ENCODE measurements at places on chromosomes 7 and 10. TPM values are rescaled to one million over a fixed set of nuclear protein-coding genes. Genes with fewer than 3 reads are reported as not detected.

GRCh38 chr7:29607259-29607658 lies 43.6 kb downstream of the PRR15 start:
- H3K4me3 ChIP-seq: no peak overlapping the region
- no peak overlapping the region for H3K27ac ChIP-seq
- H3K36me3 ChIP-seq: no peaks in the 10 kb centered on the region
- H3K4me1 ChIP-seq: no peaks in the 10 kb centered on the region

Gene FKBP6
- total RNA-seq: not detected

- H3K4me3 ChIP-seq: no peak overlapping the region
- DNase-seq: no peak
- no peaks in the 10 kb centered on the region for H3K4me1 ChIP-seq
- H3K27ac ChIP-seq: peak overlapping the region; percentile 73
- no peaks in the 10 kb centered on the region for H3K27me3 ChIP-seq
Observed at GRCh38 chr10:24415455-24416125, 206.7 kb downstream of the KIAA1217 start.

DNA sequence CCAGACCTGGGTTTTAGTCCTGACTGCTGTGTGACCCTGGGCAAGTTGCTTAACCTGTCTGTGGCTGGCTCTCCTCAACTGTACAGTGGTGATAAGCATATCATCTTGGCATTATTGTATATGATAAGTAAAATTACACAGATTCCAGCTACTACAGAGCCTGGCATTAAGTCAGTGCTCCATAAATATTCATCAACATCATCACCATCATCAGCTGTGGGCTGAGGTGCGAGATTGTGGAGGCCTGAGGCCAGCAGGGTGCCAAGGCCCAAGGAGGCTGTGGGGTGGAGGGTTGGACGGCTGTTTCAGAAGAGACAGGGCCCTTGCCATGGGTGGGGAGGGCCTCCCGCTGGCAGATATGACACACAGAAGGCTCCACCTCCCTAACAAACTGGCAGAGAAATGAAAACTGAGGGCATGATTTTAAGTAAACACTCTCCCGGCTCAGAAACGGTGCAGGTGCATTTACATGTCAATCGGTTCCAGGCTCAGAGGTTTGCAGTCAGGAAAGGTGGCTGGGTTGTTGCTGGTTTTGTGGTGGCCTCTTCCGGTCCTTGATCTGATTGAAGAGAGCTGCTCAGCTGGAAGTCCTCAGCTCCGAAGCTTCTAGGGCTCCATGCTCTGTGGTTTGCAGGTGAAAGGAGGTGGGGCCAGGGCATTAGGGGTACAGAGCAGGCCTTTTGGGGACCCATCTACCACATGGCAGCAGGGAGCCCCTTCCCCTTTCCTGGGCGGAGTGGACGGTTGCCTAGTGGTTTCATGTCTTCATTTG lies 10.2 kb downstream of the CRYGN start:
- no peaks in the 10 kb centered on the region for H3K27me3 ChIP-seq
- H3K36me3 ChIP-seq: no peaks in the 10 kb centered on the region
- peaks cover 25% of the 10 kb centered on the region for H3K4me1 ChIP-seq
- DNase-seq: no peak

- no peaks in the 10 kb centered on the region for H3K4me1 ChIP-seq
- H3K4me3 ChIP-seq: no peak overlapping the region
- no peak for DNase-seq
- no peak overlapping the region for H3K27ac ChIP-seq
Observed at GRCh38 chr7:156832195-156832877, 60.6 kb downstream of the LMBR1 start.

DNA sequence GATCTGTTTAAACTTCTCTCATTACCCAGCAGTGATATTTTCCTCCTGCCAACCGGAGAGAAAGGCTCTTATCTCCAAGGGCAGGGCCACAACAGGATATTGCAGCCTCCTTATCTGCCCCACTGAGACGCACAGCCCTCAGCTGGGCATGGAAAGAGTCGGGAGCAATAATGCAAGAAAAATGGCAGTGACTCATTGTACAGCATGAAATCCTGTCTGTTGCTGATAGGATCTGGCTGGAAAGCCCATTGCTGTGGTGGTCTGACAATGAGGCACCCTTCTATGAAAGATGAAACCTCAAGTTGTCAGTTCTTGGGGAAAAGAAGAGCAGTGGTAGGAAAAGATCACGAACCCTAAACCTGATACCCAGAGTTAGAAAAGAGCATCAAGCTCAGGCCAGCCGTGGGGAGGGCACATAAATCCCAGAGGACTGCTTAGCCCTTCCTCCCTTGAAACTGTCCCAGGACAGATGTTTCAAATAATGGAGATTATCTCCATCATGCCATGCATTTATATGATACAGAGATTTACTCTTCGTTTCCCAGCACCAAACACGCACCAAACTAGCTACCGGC lies 47.0 kb upstream of the FIGNL1 start:
- H3K4me3 ChIP-seq: no peak overlapping the region
- no peaks in the 10 kb centered on the region for H3K4me1 ChIP-seq
- DNase-seq: no peak
- no peak overlapping the region for H3K27ac ChIP-seq
- peaks cover 2% of the 10 kb centered on the region for H3K36me3 ChIP-seq

DNA sequence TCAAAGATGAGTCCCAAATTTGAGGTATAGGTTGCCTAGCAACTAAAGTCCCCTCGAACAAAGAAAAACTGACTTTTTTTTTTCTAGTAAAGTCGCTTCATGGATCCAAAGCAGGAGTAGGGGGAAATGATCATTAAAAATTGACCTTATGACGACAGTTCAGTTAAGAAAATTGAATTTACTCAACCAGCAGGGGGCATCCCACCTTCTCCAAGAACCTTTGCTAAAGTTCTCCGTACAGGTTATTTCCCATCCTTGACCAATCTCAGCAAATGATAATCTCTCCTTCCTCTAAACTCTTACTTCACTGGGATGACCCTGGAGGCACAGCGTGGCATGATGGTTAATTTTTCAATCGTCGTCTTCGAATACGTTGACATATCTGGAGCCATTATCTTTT lies 228.3 kb downstream of the CALN1 start:
- no peak overlapping the region for H3K4me3 ChIP-seq
- H3K36me3 ChIP-seq: no peaks in the 10 kb centered on the region
- H3K4me1 ChIP-seq: no peaks in the 10 kb centered on the region
- no peak overlapping the region for H3K27ac ChIP-seq
- DNase-seq: peak; percentile 7
- no peaks in the 10 kb centered on the region for H3K27me3 ChIP-seq

DNA sequence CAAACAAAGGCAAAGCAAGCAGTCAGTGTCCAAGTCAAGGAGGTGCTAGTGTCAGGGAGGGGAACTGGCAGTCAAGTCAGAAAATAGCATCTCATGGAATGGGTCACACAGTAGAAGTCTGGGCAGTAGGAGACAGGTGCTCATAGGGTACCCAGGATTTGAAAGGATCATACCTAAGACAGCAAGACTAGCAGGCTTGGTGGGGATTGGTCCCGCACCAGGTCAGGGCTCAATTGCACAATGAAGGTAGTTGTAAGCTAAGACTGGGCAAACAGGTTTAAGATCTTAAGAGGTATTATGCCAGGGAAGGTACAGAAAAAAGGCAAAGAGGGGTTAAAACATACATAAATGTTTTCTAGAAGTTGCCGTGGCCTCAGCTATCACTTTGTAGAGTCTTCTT lies 181.4 kb upstream of the ETV1 start:
- no peaks in the 10 kb centered on the region for H3K27me3 ChIP-seq
- peaks cover 6% of the 10 kb centered on the region for H3K36me3 ChIP-seq
- H3K27ac ChIP-seq: peak overlapping the region; percentile 76
- no peak overlapping the region for H3K4me3 ChIP-seq
- DNase-seq: no peak

DNA sequence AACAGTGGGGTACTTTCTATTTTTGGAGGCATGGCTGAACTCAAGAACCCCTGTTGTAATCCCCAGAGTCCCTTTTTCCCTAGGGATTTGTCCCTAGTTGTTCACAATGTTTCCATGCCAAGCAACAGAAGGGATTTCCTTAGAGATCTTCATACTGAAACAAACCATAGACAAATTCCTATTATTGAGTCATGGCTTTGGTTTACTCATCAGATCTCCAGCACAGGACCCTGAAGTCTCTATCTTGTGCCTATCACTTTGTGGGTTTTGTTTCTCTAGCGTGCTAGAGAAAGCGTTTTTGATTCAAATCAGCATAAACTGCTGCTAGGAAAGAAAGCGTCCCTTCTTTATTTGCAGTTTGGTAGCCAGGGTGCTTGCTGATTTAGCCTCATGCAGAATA lies 165.0 kb downstream of the BAMBI start:
- DNase-seq: no peak
- no peak overlapping the region for H3K4me3 ChIP-seq
- H3K27me3 ChIP-seq: no peaks in the 10 kb centered on the region
- H3K27ac ChIP-seq: no peak overlapping the region
- H3K4me1 ChIP-seq: peaks cover 3% of the 10 kb centered on the region
- H3K36me3 ChIP-seq: no peaks in the 10 kb centered on the region

GRCh38 chr7:37007268-37007667 lies 283.0 kb upstream of the AOAH start:
- H3K27me3 ChIP-seq: no peaks in the 10 kb centered on the region
- no peak overlapping the region for H3K4me3 ChIP-seq
- H3K27ac ChIP-seq: no peak overlapping the region
- DNase-seq: no peak
- peaks cover 18% of the 10 kb centered on the region for H3K4me1 ChIP-seq

DNA sequence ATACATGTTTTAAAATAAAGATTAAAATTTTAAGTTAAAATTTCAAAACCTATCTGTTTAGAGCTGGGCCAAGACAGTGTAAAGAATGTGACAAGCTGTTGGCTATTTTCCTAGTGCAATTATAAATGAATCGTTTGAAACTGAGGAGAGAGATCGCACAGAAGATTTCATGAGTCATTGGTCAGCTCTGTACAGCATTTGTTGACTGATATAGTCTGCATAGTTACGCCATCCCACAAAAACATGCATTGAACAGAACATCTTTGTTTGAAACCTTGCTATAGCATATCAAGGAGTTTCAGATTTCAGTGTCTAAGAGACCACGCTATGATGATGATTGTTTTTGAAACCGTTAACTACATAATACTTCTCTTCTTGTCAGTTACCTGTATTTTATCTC lies 1.3 kb upstream of the C10orf67 start:
- no peaks in the 10 kb centered on the region for H3K36me3 ChIP-seq
- no peak for DNase-seq
- peaks cover 39% of the 10 kb centered on the region for H3K4me1 ChIP-seq

GRCh38 chr10:74022926-74023629 lies 25.2 kb downstream of the VCL start:
- H3K4me3 ChIP-seq: no peak overlapping the region
- no peaks in the 10 kb centered on the region for H3K36me3 ChIP-seq
- DNase-seq: no peak
- H3K27ac ChIP-seq: no peak overlapping the region
- H3K4me1 ChIP-seq: peaks cover 4% of the 10 kb centered on the region

Gene FBH1
- total RNA-seq: 74.6 TPM

DNA sequence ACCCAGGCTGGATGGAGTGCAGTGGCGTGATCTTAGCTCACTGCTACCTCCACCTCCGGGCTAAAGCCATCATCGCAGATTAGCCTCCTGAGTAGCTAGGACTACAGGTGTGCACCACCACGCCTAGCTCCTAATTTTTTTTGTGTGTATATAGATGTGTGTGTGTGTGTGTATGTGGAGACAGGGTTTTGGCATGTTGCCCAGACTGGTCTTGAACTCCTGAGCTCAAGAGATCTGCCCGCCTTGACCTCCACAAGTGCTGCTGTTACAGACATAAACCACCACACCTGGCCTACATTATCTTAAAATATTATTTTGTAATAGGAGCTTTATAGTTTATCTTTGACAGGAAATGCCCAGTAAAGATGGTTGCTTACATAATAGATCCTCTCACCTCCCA lies 25.0 kb downstream of the FOXP2 start:
- H3K4me3 ChIP-seq: no peak overlapping the region
- no peak for DNase-seq
- no peaks in the 10 kb centered on the region for H3K36me3 ChIP-seq
- no peaks in the 10 kb centered on the region for H3K4me1 ChIP-seq
- no peak overlapping the region for H3K27ac ChIP-seq
- no peaks in the 10 kb centered on the region for H3K27me3 ChIP-seq

- no peaks in the 10 kb centered on the region for H3K4me1 ChIP-seq
- peak; percentile 35 for DNase-seq
- no peaks in the 10 kb centered on the region for H3K36me3 ChIP-seq
- no peak overlapping the region for H3K27ac ChIP-seq
- no peak overlapping the region for H3K4me3 ChIP-seq
- H3K27me3 ChIP-seq: no peaks in the 10 kb centered on the region
Observed at GRCh38 chr7:145848691-145849090, 267.9 kb upstream of the CNTNAP2 start.

Gene GPRIN2
- total RNA-seq: 1.4 TPM

DNA sequence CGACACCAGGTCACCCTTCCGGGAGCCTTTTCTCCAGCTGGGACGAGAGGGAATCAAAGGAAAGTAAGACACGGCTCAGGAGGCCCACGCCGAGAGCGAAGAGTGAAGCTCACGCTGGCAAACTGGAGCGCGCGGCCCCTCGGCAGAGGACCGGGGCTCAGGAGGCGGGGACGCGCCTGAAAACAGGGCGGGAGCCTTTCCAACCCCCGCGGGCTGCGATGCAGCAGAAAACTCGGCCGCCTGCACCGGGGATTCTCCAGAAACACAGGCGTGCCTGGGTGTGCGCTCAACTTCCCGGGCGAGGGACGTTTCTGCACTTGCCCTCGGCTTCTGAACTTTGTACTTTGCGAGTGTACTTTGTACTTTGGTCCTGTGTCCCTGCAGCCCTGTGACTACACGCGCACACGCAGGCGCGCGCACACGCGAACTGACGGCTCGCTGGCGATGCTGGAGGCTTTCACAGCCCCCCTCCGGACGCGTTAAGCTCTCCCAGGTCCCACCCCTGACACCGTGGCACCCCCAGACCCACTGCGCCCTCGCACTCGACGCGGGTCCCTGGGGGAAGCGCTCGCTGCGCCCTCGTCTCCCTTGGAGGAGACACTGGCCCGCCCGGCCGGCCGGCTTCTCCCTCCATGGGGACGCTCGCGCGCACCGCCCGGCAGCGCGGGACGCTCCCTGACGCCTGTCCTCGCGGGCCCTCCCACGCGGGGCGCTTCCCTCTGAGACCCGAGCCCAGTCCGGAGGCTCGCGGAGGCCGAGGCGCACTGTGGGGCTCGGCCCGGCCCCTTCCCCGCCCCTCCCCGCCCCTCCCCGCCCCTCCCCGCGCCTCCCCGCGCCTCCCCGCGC lies 588 bp upstream of the PAOX start:
- no peak overlapping the region for H3K27ac ChIP-seq
- H3K4me1 ChIP-seq: peaks cover 27% of the 10 kb centered on the region
- peaks cover 4% of the 10 kb centered on the region for H3K27me3 ChIP-seq
- peak; percentile 53 for DNase-seq
- peak overlapping the region; percentile 85 for H3K4me3 ChIP-seq
- H3K36me3 ChIP-seq: no peaks in the 10 kb centered on the region

Gene SLC26A3
- not detected for total RNA-seq

Gene TFEC
- total RNA-seq: not detected

GRCh38 chr7:80804589-80804988 lies 114.3 kb downstream of the SEMA3C start:
- peaks cover 10% of the 10 kb centered on the region for H3K4me1 ChIP-seq
- DNase-seq: no peak
- peaks cover 2% of the 10 kb centered on the region for H3K36me3 ChIP-seq
- no peak overlapping the region for H3K27ac ChIP-seq

GRCh38 chr10:7664707-7665106 lies 2.1 kb downstream of the ITIH5 start:
- no peak for DNase-seq
- H3K36me3 ChIP-seq: no peaks in the 10 kb centered on the region
- no peak overlapping the region for H3K4me3 ChIP-seq
- no peak overlapping the region for H3K27ac ChIP-seq
- peaks cover 85% of the 10 kb centered on the region for H3K27me3 ChIP-seq
- H3K4me1 ChIP-seq: peaks cover 18% of the 10 kb centered on the region

GRCh38 chr7:12146813-12147212 lies 64.3 kb upstream of the TMEM106B start:
- no peaks in the 10 kb centered on the region for H3K36me3 ChIP-seq
- no peak for DNase-seq
- H3K4me1 ChIP-seq: peaks cover 14% of the 10 kb centered on the region
- H3K27ac ChIP-seq: no peak overlapping the region
- H3K27me3 ChIP-seq: no peaks in the 10 kb centered on the region

All from neural crest cell (in vitro differentiated cells).